ENCODE measurements at places on chromosomes 12 and 14.
A peak's percentile ranks its signal among the peaks of the same experiment; 100 is the strongest.

- no peak for DNase-seq
Measured at GRCh38 chr14:76777721-76778120, 16.5 kb downstream of the VASH1 start.

DNA sequence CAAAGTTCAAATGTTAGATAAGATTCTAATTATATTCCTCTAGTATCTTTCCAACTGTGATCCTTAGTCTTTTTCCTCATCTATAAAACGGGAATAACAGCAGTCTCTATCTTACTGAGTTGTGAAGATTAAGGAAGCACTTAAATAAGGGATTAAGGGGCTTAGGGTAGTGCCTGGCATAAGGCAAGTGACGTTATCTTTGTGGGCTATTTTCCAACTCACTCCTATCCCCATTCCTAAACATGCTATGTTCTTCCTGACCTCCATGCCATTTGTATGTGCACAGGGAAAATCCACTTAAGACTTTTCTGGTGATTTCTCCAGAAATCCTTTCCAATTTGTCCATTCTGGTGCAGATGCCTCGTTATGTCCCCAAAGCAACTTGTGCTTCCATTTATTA, 33.3 kb downstream of the SUPT16H start:
- no peak for DNase-seq

GRCh38 chr14:81449114-81449513, 49.0 kb upstream of the STON2 start:
- DNase-seq, result no peak

- DNase-seq, result peak; percentile 42
Measured at GRCh38 chr12:48197549-48197970, 5.5 kb downstream of the OR10AD1 start.

GRCh38 chr12:55681142-55682077, 26.3 kb downstream of the ITGA7 start:
- peak; percentile 66 for DNase-seq

- DNase-seq, result no peak
Measured at GRCh38 chr14:90019824-90020523, 41.8 kb upstream of the KCNK13 start.
